ENCODE measurements at places on chromosomes 11 and 22.

DNA sequence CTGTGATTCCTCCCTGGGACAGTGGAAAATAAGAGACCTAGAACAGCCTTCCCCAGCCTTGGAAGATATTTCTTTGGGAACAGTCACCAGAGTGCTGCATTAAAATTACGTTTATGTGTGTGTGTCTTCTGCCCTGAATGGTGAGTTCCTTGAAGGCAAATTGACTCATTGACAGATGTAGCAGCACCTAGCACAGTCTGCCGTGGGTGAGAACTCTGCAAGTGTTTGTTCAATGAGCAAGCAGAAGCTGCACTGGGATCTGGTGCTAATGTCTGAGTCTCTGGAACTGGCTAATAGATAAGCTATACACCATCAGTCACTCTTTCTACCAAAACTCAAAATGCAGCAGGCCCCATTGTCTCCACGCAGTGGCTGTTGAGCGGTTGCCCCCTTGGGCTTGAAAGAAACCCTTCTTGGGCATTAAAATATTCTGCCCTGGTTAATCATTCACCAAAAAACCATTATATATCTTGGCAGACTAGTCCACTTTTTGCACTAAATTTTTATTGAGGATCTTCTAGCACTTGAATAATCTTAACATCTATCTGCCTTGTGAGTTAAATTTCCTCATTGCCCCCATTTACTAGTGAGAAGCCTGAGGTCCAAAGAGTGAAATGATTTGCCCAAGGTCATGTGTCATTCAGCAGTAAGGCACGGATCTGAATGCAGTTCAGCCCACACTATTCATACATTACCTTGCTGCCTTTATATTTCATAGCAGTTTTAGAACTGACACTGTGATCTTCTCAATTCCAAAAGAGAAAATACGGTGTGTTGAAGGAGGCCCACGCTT is 87.8 kb upstream of the GALNT18 start:
- DNase-seq = no peak

- no peak for DNase-seq
Measured at GRCh38 chr22:26432619-26433311, 3.7 kb downstream of the ASPHD2 start.

DNA sequence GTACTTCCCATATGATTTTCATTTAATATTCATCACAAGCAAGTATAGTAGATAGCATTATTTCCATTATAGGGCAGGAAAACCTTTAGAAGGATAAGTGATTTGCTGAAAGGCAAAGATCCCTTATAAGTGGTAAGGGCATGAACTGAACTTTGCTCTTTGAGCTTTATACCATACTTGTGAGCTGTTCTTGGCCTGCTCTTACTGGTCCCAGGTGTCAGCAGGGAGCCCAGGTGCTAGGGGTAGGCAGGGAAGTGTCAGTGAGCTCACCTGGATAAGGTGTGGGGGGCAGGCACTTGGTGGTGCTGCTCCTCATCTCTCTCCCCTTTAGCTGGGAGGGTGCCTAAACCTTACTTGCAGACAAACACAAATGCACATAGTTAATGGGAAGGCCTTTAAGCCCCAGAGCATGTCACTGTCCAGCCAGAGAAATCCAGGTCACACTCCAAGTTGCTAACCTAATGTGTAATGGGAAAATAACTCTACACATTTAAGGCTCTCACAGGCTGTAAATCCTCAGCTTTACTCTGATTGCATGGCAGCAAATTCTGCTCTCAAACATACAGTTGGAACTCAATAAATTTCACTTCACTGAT is 114.4 kb downstream of the PLEKHA7 start:
- no peak for DNase-seq

- no peak for DNase-seq
Measured at GRCh38 chr22:32343941-32344340, 13.7 kb upstream of the RFPL3 start.

DNA sequence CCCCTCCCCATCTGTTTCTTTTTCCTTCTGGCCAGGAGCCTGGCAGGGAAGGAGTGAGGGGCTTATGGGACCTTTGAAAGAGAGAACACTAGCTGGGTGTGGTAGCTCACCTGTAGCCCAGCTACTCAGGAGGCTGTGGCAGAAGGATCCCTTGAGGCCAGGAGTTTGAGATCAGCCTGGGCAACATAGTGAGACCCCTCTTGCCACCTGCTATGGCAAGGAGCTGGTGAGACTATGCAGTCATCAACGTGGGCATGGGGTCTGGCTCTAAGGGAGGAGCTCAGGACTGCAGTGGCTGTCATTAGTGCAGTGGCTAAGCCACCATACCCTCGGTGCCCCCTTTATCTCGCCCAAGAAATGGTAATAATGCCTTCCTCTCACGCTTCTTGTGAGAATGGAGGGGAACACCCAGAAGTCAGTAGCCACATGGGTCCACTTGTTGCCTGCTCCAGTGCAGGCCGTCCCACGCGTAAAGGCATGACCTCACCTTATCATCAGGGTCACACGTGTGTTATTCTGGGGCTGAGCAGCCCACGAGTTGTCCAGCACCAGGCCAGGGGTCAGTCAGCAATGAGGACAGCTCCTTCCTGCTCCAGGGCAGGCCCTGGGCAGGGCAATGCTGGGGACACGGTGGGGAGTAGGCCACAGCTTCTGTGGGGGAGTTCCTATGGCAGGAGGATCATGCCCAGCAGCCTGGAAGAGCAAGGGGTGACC is 27.7 kb upstream of the TEF start:
- DNase-seq = no peak
